ENCODE measurements at places on chromosomes 4 and X.

- DNase-seq, result no peak
Measured at GRCh38 chrX:72351606-72352334, 46.1 kb upstream of the CITED1 start.

GRCh38 chr4:127656047-127656680 is 23.4 kb downstream of the INTU start:
- DNase-seq, result no peak

GRCh38 chrX:9880870-9881269 is 86.3 kb upstream of the CLDN34 start:
- no peak for DNase-seq

DNA sequence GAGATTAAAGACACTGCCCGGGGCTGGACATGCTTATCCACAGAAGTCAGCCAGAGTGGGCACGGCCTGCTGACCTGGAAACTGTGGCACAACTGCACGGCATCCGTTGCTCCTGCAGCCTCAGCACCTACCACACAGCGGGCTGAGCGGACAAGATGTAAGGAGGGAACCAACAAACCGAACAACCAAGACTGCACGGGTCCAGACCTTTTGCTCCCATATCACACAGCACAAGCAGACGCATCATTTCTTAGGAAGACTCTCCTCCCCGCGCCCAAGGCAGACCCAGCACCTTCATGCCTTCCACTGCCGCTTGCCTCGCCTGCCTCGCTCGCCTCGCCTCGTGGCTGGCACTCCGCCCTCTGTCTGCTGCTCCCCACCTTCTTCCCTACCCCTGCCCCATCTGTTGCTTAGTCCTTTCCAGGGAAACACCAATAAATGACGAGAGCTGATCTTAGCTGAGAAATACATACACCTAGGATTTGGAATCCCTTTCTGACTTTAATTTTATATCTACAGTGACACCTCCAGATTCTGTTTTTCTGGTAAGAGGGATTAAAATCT is 79.0 kb downstream of the AFAP1 start:
- no peak for DNase-seq

DNA sequence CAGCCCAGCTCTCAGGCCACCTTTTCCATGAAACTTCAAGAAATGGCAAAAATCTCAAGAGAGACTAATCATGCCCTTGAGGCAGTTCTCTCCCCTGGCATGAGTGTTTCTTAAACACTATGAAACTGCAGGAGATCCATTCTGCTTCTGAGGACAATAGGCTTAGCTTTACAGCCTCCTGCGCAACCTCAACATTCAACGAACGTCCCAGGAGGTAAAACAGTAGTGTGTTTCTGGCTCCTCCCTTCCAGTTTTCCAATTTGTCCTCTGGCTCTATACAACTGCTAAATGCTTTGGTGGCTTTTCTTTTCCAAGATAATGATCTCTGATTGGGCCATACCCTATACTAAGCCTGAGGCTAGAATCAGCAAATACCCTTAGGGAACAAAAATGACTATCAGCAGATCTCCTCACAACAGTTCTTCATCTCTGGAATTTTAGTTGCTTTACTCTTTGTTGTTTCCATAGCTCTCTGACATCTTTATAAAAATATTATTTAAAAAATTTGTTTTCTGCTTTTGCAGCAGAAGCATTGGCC is 87.0 kb upstream of the FAT1 start:
- no peak for DNase-seq

DNA sequence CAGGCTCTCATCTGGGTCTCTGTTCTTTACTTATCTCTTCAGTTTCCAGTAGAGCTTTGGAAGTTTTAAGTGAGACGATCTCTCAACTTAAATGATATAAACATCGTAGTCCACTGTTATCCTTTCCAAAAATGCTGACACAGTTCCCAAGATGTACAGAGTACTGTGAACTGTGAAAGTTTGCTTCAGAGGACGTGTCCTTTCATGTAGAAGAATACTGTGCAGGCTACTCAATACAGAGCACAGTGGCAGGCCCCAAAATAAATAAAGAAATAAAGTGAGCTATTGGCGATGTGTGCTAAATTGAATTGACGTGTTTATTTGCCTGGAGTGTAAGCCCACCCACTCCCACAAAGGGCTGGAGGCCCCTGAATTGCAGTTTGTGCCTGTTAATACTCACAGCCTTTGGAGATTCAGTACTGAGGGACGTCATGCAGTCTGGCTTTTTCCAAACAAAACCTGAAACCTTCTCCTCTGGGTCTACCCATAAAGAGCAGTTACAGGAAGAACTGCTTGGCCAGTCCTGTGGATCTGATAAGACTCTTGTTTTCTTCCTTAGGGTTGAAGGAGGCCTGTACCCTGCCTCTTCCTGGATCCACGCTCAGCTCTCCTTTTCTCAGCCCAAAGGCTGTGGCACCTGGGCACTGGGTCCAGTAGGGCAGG is 66.1 kb downstream of the SOWAHB start:
- DNase-seq, result no peak

DNA sequence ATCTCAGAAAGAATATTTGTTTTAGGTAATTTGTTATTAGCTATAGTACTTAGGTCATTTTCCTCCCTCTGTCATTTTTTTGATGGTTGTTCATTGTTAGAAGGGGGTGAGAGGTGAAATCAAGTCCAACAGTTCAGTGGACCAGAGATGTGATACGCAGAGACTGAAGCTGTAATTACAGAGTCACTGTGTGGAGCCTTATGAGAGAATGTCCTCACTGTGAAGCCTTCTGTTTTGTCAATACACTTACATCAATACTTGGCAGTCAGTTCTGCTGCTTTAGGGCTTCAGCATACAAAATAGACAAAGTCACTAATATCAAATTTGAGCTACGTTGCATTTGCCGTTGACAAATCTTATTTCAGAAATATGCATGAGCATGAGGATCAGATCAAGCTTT is 692.5 kb downstream of the C4orf33 start:
- no peak for DNase-seq

- DNase-seq, result no peak
Measured at GRCh38 chr4:94469221-94469784, 17.6 kb downstream of the PDLIM5 start.

DNA sequence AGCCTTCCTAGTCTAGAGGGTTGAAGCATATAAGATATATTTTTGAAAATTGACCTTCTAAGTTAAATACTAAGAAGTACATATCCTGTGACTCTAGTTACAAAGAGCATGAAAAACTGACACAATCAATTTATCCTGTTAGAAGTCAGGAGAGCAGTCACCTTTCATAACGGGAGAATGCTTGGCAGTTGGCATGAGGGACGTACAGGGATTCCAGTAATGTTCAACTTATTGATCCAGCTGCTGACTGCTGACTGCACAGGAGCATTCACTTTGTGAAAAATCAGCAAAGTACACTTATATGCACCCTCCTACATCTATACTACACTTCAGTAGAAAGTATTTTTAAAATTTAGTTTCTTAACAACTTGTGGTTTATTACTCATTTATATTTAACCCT is 4.2 kb downstream of the ADAMTS3 start:
- DNase-seq, result no peak

GRCh38 chr4:118338981-118339765 is 13.6 kb downstream of the PRSS12 start:
- DNase-seq, result no peak

DNA sequence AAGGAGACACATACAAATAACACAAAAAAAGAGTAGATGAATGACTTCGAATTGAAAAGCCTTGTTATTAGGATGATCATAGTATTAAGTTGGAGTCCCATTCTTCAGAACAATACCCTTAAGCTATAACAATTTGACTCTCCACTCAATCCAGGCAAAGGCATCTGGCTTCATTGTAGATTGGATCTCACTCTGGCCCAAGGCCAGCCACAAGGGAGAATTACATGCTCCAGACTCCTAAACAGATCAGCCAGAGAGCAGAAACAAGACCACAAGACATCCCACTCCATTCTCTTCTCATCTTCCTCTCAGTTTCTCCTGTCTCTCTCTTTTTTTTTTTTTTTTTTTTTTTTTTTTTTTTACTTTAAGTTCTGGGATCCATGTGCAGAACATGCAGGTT is 213.9 kb downstream of the DHX15 start:
- no peak for DNase-seq

DNA sequence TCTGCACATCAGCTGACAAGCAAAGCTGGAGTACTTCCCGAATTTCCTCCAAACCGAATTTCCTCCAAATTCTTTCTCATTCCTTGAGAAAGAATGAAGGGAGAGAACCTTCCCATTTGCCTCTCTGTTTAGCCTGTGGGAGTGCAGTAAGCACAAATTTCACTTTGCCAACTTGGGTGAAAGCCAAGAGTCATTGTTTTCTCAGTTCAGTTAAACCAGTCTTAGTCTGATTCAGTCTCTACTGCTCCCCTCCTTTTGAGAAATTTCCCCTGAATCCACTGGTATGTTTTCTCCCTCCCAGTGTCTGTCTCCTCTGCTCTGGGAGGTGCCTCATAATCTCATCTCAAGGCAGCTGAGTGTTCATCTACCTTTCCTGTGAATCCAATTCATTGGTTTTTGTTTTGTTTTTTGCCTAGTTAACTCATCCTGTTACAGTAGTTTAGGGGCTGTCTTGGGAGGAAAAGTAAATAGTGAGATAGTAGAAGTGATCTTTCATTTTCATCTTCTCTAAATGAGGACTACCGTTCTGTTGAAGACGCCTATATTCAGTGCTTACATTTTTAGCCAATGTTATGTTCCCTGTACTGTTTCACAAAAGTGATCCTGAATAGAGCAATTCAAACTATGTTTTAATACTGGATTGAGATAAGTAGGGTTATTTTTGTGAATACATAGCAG is 49.0 kb downstream of the SYTL5 start:
- DNase-seq, result no peak

DNA sequence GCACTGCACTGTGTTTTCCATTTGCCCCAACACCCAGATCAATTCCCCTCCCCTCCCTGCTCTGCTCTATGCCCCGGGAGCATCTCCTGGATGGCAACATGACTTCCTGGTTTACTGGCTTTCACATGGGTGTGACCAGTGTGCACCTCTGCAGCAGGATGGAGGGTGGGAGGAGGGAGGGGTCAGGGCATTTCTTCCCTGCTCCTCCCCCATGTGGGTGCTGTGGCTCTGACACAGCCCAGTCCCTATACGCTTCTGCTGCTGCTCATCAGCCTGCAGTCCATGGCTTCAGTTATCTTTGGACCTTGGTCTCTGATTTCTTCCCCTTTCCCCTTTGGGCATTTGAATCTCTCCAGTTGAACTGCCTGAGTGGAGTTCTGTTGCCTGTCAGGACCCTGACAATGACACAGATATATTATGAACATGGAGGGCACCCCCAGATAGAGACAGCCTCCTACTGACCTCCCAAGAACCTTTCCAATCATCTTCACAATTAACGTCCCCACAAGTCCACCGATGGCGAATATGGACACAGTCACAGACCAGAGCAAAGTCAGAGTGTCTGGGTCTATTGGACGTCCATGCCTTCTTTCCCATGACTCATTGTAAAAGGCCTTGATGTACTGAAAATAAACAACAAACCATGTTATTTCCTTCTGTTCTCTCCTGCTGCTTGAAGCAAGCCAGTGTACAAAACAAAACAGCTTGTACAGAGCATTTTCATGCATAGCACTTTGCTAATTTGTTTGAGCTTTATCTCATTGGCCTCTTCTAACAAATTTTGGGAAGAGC is 24.8 kb downstream of the SLC2A9 start:
- DNase-seq, result no peak

DNA sequence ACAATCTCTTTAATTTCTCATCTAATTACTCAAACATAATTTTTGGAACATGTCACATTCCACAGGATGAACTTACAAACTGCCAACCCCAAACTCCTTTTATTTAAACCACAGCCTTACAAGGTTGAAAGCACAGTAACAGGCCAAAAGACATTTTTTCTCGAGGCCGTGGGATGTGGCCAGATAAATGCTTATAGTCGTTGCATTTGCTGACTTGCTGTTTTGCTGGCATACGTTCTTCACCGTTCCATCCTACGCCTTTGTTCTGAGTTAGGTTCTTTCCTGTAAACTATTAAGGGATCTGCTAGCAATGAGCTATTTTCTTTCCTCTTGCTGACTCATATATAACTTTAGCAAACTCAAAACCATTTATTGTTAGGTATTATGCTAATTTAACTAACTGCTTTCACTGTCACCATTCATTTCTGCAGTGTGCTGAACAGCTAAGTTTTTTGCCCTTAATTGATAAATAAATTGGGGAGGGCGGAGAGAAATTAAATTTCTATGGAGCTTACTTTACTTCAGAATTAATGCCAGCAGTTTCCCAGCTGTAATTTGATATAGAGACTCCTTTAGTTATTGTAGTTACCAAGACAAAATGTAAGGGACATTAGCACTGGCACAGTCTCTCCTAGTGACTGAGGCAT is 135.1 kb upstream of the PACRGL start:
- DNase-seq, result no peak

- no peak for DNase-seq
Measured at GRCh38 chr4:100804576-100805360, 286.9 kb upstream of the EMCN start.

GRCh38 chr4:176350671-176351070 is 30.9 kb downstream of the SPCS3 start:
- DNase-seq, result no peak

DNA sequence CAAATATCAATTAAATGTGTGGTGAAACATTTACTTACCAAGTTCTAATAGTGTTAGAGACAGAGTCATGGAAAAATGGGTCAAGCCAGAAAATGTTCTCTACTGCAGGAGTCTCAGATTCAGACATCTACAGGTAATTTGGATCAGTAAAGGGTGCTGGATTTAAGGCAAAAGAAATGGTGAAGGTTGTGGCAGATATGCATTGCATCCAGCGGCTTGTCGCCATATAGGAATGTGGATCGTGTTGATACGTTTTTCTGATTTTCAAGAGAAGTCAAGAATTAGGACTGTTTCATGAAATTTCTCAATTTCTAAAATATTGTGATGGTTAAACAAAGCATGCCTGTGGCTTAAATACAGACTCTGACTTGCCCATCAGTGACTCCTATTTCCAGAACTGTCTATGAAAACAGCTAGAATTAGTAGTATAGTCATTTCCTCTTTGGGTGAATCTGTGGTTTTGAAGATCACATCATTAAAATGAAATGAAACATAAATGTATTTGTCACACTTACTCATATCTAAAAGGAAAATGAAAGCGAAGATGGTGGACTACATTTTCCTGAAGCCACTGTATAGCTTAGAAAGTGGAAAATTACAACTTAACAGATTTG is 110.1 kb upstream of the VEGFC start:
- DNase-seq, result no peak

- no peak for DNase-seq
Measured at GRCh38 chr4:86443495-86443894, 83.6 kb upstream of the MAPK10 start.

DNA sequence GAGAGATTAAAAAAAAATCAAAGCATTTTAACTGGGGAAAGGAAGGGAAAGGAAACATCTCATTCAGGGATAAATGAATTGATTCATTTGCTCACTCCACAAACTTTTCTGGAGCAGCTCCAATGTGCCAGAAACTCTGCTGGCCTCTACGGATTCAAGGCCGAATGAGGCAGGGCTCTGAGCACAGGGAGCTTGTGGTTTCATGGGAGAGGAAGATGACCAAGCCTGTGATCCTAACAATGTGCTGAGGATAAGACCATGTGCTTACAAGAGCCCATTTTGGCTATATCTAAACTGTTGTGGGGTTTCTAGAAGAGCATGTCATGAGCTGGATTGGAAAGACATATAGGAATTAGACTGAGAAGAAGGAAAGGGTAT is 137.5 kb downstream of the ZNF674 start:
- DNase-seq, result no peak

GRCh38 chr4:74531963-74532794 is 87.2 kb downstream of the AREG start:
- DNase-seq, result peak; percentile 1

GRCh38 chr4:186935901-186936300 is 212.2 kb upstream of the FAT1 start:
- no peak for DNase-seq

- DNase-seq, result no peak
Measured at GRCh38 chr4:7223541-7223940, 31.2 kb downstream of the SORCS2 start.

All from NCI-H748 treated with DMSO at 0.1 percent for 48 hours (cell line).